ENCODE measurements at places on chromosomes 11 and 22.

GRCh38 chr22:48333816-48334735 is 1493.6 kb downstream of the BRD1 start:
- no peak for DNase-seq

GRCh38 chr22:38872831-38873248 is 824 bp upstream of the CBX6 start:
- no peak for DNase-seq

- DNase-seq: no peak
Measured at GRCh38 chr11:106395716-106396349, 318.4 kb downstream of the AASDHPPT start.

DNA sequence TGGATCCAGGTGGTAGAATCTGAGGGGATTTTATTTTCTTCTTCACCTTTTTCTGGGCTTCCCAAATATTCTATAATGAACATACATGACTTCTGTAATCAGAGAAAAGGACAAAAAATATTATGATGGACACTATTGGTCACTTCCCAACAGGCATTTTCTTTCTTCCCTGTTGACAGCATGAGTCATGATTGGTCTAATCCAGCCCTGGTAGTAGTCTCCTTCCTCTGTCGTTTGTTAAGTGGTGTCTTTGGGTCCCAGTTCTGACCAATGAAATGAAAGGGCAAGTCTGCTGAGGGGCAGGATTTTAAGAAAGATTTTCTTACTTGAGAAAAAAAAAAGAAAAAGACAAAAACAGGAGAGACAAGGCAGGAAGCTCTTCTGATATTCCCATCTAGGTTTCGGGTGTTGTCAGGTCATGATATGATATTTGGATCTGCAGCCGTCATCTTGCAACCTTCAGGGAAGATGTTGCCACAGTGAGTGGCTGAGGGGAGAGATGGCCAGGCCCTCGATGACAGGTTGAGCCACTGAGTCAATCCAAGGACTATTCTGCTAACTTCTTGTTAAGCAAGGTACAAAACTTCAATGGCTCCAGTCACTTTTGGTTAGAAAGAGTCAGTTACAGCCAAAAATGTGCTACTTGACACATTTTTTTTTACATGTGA is 23.3 kb upstream of the PLEKHB1 start:
- DNase-seq: no peak

DNA sequence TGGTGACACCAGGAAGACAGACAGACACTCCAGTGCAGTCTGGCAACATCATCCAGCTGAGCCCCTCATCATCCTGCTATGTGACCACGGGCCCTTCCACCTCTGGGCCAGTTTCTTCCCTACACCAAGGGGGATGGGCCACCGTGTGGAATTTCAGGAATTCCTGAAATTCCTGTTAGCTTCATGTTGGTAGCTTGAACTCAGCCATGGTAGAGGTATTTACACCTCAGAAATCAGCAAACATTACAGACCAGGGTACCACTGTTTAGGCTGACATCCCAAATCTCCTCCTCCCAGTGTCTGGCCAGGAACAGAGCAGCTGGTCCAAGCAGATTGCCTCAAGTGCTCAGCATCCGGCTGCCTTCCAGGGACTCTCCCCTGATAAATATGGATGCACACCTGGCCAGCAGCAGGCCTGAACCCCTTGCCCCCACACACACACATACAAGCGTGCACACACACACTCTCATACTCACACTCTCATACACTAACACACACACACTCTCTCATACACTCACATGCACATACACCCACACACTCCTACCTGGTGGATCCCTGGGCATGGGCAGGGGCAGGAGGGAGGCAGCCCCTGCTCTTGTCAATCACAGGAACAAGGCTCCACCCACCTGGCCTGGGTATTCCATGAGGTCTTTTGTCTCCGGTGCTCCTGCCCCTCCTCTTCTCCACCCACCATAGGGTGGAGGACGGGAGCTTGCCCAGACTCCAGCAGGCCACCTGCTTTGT is 85.2 kb downstream of the BUD13 start:
- DNase-seq: no peak

- DNase-seq: no peak
Measured at GRCh38 chr11:19879307-19880087, 166.9 kb downstream of the NAV2 start.

GRCh38 chr11:70170596-70171210 is 32.4 kb upstream of the FADD start:
- no peak for DNase-seq

DNA sequence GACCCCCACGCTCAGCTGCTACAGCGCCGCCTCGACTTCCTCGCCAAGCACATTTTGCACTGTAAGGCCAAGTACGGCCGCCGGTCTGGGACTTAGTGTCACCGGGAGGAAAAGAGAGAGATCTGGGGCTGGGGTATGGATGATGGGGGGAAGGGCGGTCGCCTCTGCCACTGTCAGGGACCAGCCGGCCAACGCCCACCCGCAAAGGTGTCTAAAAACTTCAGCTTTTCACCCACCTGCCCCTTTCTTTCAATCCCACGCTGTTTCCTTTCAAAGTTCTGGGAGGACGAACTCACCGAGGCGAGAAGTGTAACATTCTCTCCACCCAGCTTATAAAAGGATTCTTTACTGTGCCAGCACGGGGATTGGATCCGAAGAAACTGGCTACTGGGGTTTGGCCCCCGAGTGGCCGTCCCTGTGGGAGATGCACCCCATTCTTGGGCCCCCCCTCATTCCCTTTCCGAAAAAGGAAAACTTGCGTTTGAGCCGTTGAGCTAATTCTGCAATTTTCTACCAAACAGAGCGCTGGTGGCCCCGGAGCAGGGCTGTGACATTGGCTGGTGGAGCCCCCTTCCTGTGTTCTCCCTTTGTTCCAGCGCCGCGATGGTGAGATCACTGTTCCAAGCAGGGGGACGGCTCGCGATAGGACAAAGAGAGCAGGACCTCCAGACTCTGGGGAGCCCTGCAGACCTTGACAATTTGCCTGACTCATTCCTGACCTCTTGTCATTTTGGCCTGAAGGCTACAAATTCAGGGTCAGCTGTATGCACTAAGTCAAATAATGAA is 1.8 kb downstream of the FJX1 start:
- DNase-seq: no peak

DNA sequence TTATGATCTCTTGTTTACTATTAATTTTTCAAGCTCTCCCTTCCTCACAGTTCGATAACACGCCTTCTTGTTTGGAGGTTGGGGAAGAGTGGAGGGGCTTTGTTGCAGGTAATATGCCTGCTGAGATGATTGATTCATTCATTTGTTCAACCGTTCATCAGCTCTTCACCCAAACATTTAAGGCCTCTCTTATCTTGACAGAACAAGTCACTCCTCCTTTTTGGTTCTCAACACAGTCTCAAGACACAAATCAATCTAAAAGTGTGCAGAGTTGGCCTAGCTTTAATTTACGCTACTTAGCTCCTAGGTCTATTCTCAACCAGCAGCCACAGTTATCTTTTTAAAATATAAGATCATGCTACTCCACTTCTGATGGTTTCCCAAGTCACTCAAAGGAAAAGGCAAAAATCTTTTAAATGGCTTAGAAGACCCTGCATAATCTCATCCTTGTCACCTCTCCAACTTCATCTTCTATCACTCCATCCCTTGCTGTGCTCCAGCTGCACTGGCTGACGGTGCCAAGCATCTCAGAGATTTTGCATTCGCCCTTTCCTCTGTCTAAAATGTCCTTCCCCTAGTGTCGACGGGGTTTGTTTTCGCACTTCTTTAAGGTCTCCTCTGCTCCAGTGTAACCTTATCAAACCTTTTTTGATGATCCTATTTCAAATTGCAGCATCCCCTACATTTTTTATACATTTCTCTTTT is 60.3 kb downstream of the AMBRA1 start:
- no peak for DNase-seq

- DNase-seq: no peak
Measured at GRCh38 chr22:36724836-36725235, 21.3 kb upstream of the CACNG2 start.

GRCh38 chr11:1856306-1857005 is 3.6 kb downstream of the LSP1 start:
- DNase-seq: no peak

GRCh38 chr11:108698844-108699642 is 34.2 kb downstream of the DDX10 start:
- DNase-seq: no peak

GRCh38 chr11:76666408-76666807 is 4.1 kb downstream of the LRRC32 start:
- DNase-seq: no peak
